ENCODE measurements at places on chromosomes 16 and 17.
A peak's percentile ranks its signal among the peaks of the same experiment; 100 is the strongest.

DNA sequence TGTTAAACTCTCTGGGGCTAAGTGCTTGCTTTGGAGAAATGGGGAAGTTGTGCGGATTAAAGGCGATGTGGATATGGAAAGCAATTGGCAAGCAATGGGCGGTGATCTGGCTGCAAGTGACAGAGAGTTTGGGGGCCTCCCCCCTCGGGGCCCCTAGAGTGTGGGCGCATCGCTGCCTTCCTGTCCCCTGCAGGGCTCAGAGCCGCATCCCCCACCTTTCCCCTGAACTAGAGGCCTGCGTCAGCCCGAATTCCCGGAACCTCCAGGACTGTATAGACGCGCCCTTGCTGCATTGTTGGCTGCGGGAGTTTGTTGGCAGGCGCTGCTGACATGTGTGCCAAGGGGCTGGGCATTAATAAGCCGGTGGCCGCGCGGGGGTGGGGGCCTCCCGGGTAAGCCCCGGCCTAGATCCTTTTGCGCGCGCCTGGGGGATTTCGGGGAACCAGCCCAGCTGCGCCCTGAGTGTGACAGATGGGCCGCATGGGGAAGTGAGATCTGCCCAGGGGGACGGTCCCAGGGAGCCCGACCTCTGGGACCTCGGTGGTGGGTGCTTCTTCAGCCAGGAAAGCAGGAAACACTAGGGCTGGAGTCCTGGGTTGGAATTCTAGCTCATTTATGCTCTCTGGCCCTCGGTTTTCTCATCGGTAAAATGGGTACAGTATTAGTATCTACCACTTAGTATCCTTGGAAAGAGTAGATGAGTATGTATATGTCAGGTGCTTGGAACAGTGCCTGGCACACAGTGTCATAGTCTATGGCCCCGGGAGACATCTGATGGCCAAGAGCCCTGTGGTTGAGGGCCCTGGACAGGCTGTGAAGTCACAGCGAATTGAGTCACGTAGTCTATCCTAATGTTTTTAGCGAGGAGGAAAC is 1.0 kb downstream of the EEF2K start:
- DNase-seq: peak; percentile 19

GRCh38 chr16:50246299-50247122 is 19.8 kb upstream of the ADCY7 start:
- no peak for DNase-seq

GRCh38 chr16:89110641-89111040 is 17.0 kb downstream of the ACSF3 start:
- DNase-seq: no peak

GRCh38 chr17:17134957-17135333 is 71.2 kb downstream of the PLD6 start:
- DNase-seq: no peak

DNA sequence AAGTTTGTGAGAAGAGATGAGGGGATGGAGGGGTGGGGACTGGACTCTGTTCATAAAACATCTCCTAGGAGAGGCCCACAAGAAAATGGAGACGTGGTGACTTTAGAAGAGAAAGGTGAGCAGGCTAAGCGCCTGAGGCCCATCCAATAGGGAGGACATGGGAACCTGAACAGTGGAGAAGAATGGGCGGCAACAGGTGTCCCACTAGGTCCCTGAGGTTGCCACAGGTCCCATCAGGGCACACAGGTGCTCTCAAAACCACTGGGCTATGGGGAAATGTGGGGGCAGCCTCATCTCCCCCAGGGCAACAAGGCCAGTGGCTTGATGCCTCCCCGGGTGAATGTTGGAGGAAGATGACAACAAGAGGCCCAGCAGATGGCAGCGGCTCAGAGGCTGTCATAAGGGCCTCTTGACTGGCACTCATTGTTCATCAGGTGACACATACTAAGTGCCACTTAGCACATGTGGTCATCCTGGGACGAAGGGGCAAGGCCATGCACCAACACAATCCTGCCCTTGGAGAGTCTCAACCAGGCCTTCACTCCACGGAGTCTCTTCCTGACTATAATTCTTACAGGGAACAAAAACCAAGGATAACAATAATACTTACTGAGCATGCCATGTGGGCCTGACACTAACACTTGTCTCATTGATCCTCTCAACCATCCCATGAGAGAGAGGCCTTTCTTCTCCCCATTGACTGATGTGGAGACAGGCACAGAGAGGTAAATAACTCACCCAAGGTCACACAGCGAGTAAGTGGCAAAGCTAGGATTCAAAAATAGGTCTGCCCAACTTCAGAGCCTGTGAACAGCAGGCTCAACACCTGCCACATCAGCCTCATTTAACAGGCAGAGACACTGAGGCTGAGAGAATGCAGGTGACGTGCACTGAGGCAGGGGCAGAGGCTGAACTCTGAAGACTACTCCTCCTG is 38.0 kb downstream of the CUEDC1 start:
- DNase-seq: no peak

DNA sequence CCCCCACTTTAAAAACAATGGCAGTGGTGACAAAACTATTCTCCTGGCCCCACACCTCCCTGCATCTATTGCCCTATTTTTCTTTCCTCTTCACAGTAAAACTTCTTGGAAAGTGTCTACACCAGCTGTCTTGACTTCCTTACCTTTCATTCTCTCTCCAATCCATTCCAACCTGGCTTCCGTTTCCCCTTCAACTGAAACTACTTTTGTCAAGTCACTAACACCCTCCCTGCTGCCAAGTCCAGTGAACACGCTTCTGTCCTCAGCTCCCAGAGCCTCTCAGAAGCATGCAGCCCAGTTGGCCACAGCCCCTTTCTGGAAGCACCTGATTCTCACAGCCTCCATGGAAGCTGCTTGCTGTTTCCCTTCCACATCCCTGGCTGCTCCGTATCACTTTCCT is 4.0 kb upstream of the SCN4A start:
- DNase-seq: no peak

Measured in activated T-helper 1 cell treated with anti-CD3 and anti-CD28 coated beads, Interleukin-12 subunit alpha, Interleukin-12 subunit beta, Interleukin-2, Interleukin-4 antibody, amounts not matched to agents 30 ng/mL and 10 ng/mL and 1 ng/mL, durations not matched to agents 14 hours and 24 hours and 36 hours (primary cell).